T-helper 2 cell (primary cell): ENCODE measurements at places on chromosomes 11 and 22.

DNA sequence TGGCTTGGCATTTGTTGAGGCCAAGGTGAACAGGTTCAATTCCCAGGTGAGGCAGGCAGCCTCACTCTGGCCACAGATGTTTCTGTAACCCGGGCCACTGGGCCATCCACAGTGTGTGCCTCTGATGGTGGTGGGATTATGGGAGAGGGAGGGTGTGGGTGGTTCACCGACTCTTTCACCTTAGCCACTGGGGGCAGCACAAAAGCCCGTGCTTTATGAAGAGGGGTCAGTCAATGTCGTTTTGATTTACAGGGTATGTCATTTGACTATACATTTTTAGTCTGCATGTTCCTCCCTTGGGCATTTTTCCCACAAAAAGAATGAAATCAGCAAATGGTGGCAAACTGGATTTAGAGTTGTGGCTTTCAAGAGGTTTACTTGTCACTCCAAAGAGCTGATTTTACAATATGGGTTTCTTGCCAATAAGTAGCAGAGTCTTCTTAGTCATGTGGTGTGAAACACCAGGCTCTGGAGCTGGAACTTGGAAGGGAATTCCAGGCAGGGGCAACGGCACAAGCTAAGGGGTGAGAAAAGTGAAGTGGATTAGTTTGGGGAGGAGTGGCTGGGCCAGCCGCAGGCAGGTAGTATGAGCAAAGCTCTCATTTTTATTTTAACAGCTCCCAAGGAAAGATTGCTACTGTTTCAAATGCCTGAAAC lies 217.8 kb upstream of the ZBED5 start:
- no peak for DNase-seq

DNA sequence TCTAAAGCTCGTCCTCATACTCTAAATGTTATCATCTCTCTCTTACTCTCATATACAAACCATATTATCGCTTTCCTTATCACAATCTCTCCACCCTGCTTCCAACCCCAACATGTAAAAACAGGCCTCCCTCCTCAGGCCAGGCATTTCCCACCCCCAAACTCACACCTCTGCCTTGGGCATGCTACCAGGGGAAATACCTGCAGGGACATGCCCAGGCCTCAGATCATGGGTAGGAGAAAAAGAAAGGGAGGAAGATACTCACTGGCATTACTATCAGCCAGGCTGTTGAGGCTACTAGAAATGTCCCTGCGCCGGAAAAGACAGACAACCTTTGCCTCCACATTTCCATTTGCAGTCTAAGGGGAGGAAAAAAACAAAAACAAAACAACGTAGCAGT lies 1.8 kb downstream of the MTA2 start:
- peak; percentile 41 for DNase-seq

DNA sequence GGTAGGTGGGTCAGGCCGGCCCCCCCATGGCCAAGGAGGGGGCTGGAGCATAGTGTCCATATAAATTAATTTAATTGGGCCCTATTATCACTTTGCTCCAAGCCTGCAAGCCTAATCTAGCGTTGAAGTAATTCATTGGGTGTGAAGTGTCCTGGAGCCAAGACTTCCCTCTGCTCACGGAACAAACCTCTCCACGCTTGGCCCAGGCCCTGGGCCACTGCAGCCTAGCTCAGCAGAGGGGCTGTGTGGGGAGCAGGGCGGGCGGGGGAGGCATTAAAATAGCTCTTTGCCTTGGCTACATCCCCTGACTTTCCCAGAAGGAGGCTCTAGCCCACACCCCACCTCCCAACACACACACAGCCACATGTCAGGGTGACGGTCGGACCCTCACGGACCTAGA lies 73.5 kb downstream of the THAP12 start:
- no peak for DNase-seq

- DNase-seq = no peak
Observed at GRCh38 chr11:66032957-66033735, 6.9 kb upstream of the CATSPER1 start.

DNA sequence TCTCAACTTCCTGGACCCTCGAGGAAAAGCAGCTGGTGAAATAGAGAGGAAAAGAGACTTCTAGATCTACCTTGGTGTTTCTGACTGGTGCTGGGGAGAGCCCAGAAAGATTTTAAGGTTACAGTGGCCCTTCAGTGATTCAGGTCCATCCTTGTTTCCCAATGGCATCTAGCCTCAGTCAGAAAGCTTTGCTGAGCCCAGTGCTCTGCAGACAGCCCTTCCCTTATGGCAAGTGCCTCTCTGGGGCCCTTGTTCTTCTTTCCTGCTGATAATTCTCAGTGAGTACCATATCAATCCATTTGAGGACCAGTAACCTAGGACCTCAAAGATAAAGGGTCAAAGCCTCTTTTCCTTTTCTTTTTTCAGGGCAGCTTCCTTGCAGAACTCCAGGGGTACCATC lies 25.1 kb upstream of the TMEM135 start:
- DNase-seq = no peak

DNA sequence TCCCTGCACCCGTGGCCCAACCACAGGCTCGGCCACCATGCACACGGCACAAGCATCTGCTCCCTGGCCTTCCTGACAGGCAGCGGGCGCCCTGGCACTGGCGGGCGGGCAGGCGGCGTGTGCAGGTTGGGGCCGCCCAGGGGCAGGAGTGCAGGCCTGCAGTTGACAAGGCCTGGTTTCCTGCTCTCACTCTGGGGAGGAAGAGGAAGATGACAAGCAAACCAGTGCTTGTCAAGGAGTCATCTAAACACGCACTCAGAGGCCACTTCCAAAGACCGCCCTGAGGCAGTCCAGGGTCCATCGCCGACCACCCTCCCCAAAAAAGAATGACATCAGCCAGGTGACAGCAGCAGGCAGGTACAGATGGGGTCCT lies 65.3 kb upstream of the LINC01488 start:
- DNase-seq = no peak

DNA sequence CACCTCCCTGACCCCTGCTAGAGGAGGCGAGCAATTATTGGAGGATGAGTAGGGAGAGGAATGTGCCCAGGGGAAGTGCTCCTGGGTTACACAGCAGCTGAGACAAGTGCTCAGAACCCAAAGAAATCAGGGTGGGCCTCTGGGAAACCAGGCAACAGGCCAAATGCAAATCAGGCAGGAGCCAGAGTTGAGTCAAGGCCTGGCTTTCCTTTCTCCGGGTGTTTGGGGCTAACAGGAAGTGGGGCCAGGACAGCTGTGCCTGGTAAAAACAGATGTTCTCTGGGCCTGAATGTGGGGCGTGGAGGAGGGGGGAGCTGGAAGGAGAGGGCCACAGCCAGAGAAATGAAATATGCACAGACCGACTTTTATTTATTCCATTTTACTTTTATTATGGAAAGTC lies 22.0 kb downstream of the MFNG start:
- no peak for DNase-seq

GRCh38 chr11:116607027-116607426 lies 165.8 kb downstream of the BUD13 start:
- DNase-seq = no peak

DNA sequence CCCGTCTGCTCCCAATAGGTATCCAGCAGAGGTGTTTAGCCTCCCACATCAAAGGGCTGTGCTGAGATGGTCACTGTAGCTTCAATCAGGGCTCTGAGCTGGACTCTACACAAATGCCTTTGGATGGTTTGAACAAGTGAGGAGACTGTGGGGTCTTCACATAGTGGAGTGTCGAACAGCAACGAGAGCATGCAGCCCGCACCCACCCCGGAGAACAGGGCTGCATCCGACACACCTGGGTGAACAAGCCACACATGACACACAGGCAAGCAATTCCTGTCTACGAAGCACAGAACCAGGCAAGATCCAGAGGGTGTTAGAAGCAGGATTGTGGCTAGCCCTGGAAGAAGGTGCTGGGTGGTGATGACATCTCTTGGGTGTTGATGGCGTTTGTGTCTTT lies 58.0 kb upstream of the FGF3 start:
- DNase-seq = no peak

DNA sequence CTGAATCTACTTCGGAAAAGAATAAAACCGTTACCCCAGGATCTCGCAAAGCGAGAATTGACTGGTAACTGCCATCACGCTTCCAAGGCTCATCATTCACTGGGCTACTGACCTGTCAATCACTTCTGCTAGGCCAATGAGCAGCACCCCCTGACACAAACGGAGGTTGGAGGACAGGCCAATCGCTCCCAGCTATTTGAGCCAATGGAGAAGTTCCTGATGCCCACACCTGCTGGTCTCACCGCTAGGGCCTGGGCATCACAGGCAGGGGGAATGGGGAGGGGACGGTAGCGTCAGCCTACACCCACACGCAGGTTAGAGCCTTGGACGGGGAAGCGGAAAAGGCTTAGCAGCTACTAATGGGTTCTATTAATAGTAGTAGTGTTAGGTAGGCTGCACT lies 56.7 kb upstream of the CHST1 start:
- DNase-seq = no peak

DNA sequence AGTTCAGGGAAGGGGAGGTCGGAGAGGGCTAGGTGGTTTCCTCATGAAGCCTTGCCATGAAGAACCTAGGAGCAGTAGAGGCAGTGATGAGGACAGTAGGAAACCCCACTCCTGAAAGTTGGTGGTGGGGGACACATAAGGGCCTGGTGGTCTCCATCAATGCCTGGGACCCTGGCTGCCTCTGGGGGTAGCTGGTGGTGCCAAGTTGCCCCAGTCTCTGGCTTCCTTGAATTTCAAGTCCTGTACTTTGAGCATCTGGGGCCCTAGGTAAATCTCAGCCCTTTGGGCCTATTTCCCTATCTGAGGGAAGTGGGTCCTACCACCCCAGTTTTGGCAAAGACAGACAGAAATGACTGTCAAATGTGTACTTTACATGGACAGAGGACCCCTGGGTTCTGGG lies 28.1 kb downstream of the AMPD3 start:
- DNase-seq = no peak

- no peak for DNase-seq
Observed at GRCh38 chr11:82718307-82718706, 15.4 kb downstream of the FAM181B start.

DNA sequence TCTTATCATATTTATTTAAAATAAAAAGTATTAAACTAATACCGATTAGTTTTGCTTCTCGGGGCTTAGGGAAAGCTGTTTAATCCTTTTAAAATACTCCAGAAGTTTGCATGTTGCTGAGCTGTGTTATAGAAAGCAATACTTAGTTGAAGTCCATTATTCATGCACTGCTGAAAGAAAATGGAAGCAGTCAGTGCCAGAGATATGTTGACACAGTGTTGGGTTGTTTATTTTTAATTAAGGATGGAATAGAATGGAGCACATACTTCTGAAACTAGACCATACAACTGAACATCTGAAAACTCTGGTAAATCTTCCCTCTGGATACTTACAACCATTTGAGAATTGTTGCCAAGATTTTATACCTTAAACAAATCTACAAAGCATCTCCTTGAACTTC lies 282.7 kb upstream of the CCDC179 start:
- no peak for DNase-seq

DNA sequence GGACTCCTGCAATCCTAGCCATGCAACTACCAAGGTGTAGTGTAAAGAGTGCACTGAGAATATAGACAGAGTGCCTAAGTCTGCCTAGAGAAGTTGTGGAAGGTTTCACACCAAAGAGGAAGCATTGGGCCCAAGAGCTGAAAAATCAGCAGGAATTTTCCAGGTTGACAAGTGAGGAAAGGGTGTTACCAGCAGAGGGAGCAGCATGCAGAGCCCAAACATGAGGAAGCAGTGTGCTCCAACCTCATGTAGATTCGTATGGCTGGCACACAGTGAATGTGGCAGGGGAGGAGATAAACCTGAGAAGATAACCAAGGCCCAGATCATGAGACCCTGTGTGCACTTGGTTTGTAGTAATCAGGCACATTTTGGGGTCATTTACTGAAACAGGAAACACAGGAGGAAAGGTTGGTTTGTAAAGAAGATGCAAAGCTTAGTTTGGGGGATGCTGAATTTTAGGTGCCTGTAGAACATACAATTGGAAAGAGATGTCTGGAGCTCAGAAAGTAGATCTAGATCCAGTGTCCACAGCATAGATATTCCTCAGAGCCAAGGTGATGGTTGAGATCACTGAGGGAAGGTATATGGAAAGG lies 1.7 kb downstream of the HPX start:
- no peak for DNase-seq

GRCh38 chr11:42490506-42490905 lies 821.3 kb upstream of the API5 start:
- DNase-seq = no peak

- DNase-seq = no peak
Observed at GRCh38 chr11:120824242-120824641, 199.7 kb upstream of the TBCEL start.

DNA sequence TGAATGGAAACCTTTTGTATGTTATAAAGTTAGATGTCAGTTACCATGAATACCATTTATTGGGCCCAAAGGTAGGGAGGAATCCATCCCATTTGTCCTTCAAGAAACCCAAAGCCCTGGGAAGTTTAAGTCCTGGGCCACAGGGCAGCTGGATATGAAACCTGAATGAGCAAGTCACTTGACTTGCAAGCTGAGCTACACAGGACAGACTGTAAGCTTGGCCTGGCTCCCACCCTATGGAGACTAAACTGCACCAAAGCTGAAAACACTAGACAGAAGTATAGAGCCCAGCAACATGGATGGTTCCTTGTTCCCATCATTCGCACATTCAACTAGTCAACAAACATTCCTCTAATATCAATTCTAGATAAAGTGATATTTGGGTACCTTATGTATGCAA lies 71.3 kb downstream of the KCNC1 start:
- DNase-seq = no peak

DNA sequence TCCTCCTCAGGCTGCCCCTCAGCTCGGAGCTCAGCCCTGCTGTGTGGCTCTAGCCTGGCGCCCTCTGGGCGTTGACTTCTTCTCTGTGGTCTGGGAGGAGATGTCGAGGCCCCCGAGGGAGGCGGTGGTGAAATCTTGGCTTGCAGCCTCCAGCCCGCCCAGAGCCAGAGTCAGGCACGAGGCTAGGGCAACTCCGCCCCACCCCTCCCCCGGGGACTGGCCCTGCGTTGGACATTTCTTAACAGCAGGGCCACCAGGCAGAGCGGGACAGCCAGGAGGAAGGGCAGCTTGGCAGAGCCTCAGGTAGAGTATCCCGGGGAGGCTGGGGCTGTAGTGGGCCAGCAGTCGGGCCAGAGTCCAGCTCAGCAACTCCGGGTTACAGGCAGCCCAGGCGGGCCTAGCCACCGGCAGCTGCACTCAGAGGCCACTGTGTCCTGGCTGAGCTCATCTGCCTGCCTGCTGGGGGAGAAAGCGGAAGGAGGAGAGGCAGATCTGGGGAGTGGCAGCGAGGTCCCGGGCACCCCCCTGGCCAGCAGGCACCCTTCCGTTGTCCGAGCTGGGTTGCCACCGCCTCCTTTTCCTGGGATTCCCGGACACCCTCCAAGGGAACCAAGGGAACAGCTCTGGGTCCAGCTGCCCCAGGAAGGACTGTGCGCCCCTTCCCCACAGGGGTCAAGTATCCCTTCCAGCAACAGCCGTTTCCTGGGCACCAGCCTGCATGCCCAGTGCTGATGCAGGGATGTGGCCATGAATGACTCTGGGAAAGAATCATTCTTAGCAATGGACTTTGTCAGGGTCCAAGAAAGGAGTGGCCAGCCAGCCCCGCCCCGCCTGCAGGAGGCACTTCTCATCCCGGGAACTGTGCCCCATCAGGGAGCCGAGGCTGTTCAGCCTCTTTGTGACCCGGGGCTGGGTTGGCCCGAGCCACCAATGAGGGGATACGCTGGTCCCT lies at the start of gene ALDH3B1:
Gene ALDH3B1 (plus strand): TSS at position 238 of the 952 bp plus-strand sequence. CDS start 4,971 bp downstream, outside the sequence.
- DNase-seq = no peak

- DNase-seq = no peak
Observed at GRCh38 chr22:46455446-46455845, 82.0 kb downstream of the CELSR1 start.

- DNase-seq = no peak
Observed at GRCh38 chr11:95322539-95322938, 91.5 kb upstream of the SESN3 start.

GRCh38 chr11:36008584-36008983 lies 64.7 kb downstream of the LDLRAD3 start:
- no peak for DNase-seq
